ENCODE measurements at places on chromosomes 4 and X.

- DNase-seq = no peak
Observed at GRCh38 chr4:40909363-40909876, 159.7 kb downstream of the NSUN7 start.

DNA sequence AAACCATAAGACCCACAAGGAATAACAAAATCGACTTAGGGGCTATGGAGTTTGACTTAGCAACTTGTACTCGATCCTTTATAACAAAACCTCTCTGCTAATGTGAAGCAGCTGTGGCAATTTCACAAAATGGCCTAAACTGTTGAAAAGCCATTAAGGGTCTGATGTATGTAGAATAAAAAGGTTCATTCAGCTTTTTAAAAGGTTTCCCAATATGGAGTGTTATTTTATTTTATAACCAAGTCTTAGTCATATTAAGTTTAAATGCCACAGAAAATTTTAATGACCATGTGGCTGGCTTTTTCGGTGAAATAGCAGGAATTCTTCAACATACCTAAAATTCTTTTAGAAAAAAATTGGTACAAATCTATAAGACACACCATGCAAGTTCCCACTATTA is 291.8 kb upstream of the HAND2 start:
- no peak for DNase-seq

DNA sequence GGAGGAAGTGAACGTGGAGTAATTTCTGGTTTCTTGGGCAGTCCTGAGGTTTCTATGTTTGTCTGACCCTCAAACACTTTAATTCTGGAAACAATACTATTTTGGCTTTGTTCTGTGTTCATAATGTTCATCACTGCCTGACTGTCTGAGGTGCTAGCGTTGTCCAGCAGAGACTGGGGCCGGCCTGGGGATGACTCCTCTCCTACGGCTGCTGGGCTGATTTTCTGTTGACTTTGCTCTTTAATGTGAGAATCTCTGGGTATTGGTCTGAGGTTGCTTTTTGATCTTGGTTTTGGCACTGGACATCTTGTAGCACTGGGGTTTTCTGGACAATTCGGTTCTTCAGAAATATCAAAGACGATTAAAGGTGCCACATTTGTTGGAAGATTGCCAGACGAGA is 75.8 kb downstream of the RPS3A start:
- no peak for DNase-seq

DNA sequence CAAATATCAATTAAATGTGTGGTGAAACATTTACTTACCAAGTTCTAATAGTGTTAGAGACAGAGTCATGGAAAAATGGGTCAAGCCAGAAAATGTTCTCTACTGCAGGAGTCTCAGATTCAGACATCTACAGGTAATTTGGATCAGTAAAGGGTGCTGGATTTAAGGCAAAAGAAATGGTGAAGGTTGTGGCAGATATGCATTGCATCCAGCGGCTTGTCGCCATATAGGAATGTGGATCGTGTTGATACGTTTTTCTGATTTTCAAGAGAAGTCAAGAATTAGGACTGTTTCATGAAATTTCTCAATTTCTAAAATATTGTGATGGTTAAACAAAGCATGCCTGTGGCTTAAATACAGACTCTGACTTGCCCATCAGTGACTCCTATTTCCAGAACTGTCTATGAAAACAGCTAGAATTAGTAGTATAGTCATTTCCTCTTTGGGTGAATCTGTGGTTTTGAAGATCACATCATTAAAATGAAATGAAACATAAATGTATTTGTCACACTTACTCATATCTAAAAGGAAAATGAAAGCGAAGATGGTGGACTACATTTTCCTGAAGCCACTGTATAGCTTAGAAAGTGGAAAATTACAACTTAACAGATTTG is 110.1 kb upstream of the VEGFC start:
- no peak for DNase-seq

DNA sequence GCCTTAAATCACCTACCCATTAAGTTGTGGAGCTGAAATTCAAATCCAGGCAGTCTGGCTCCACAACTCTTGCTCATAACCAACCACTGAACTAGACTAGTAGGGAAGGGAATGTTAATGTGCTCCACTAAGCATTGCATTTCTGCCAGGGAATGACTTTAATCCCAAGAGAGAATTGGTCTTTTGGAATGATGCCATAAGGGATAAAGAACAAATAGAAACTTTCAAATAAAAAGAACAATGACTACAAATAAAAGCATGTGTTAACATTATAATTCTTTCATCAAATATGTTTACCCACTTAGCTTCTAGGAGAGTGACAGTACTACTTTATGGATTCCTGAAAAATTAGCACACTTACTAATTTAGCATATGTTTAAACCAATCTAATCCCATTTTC is 905.9 kb downstream of the CENPC start:
- DNase-seq = no peak

GRCh38 chrX:40012039-40012867 is 85.5 kb downstream of the BCOR start:
- no peak for DNase-seq

DNA sequence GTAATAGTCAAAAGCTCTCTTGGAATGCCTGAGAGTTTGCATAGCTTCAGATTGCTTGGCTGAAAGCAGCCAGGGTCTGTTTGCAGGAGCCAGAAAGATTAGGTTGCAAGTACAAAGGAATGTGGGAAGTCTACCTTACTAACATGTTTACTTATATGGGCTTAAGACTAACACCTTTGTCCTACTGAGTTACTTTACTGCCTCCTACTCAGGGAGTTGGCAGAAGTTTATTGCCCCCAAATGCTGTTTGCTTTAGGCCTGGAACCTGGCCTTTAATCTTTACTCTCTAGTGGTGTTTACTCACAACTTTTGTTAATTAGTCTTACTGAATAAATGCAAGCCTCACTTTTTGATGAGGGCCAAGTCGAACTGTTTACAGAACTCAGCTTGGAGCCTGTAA is 219.4 kb upstream of the ZC4H2 start:
- DNase-seq = no peak

- DNase-seq = no peak
Observed at GRCh38 chr4:67714248-67714583, 13.3 kb upstream of the UBA6 start.

GRCh38 chr4:128780688-128781087 is 28.8 kb upstream of the JADE1 start:
- no peak for DNase-seq

DNA sequence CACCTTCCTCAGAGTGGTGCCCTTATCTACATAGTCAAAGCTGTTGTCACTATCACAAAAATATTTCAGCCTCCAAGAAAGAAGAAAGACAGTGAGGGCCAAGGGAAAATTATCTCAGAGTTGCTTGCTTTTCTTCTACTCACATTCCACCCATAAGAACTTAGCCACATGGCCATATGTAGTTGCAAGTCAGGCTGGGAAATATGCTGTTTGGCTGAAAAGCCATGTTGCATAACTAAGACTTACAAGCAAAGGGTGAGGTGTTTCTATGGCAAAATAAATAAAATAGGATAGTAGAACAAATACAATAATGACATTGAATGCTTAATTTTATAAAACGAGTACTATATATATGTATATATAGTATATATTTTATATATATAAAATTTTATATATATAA is 365.9 kb upstream of the PABPC4L start:
- DNase-seq = no peak

- no peak for DNase-seq
Observed at GRCh38 chr4:114226179-114226578, 246.7 kb upstream of the ARSJ start.

GRCh38 chrX:479273-479981 is 92.7 kb upstream of the PPP2R3B start:
- no peak for DNase-seq

- no peak for DNase-seq
Observed at GRCh38 chr4:180766944-180767729, 1476.1 kb upstream of the TENM3 start.

- no peak for DNase-seq
Observed at GRCh38 chrX:122545778-122546177, 638.3 kb upstream of the GRIA3 start.
